RPMI7951 (cell line): ENCODE measurements at places on chromosomes 4 and X.

DNA sequence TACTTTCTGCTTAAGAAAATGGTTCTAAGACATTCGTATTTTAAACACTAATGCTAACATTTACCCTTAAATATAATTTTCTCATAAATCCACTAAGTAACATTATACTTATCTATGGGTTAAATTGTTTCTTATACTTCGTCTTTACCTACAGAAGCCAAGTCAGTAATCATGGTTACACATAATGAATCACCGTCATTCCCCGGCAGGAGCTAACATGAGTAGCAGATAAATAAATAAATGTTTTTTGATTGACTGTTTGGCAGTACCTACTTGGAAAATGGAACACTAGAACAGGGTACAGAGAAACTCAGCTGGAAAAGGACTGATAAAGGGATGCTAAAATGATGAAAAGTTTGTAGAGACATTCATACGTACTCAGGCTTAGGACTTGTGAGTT, 430.4 kb downstream of the ACTRT1 start:
- no peak for DNase-seq

DNA sequence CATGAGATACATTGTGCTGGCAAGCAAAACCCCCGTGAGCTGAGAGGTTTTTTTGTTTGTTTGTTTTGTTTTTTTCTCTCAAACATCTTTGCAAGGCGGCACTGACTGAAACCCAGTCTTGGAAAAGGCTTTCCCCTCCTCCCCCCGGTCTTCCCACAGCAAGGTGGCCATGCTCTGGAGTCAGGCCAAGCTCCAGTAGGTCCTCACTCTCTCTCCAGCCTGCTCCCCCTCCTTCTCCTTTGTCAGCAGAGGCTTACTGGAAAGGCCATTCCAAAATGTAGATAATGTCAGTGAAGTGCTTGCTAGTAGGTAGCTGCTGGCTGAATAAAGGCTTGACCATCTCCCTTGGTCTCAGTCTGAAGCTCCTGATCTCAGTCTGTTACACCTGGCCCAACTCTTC, 32.6 kb downstream of the FRMPD3 start:
- DNase-seq, result no peak

- DNase-seq, result no peak
Observed at GRCh38 chr4:145181091-145181501, 707 bp upstream of the OTUD4 start.

DNA sequence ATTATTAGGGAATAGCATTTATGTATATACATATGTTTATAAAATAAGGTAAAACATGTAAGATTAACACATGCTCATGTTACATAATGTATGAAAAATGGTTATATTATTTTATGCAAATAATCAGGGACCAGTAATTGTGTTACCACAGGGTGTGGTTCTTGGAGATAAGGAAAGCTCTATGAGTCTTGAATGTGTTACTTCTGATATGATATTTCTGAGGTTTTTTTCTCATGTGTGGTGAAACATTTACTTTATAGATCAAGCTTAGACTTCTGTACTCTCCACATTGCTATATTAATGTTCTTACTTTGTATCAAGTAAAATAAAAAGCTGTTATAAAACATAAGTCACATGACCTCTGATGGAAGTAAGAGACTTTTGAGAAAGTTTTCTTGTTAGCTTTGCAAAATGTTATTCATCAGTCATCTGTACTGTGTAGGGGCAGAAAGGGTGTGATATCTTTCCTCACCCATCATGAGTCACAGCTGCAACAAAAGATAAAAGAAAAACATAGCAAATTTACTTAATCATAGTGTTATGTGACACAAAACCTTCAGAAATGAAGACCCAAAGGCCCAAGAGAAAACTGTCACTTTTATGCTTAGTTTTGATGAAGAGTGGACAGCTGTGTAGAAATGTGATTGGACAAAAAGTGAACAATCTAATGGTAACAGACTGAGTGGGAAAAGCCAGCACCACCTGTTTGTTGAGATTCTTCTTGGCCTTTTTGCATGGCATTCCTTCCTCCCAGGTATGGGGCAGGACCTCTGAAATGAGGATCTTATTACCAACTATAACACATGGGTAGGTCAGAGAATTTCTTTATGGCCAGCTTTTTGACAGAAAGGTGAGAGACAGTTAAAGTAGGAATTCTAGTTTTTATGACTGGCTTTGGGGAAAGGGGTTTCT, 632.3 kb downstream of the PDHA2 start:
- DNase-seq, result no peak

GRCh38 chr4:13432453-13432852, 51.7 kb downstream of the RAB28 start:
- DNase-seq, result no peak

- DNase-seq, result no peak
Observed at GRCh38 chr4:15855804-15856475, 77.8 kb downstream of the CD38 start.

DNA sequence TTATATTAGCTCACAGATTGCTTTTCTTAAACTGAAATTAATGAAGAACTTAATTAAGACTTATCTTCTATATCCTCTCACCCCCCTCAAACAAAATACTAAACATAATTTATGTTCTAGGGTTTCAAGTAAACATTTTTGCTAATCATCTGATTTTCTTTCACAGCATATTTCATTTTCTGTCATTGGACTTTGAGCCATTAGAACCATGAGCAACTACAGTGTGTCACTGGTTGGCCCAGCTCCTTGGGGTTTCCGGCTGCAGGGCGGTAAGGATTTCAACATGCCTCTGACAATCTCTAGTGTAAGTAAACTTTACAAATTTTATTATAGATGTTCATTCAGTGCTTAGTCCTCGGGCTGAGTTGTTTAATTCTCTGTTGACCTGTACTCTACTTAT, 3.3 kb downstream of the PDLIM5 start:
- peak; percentile 63 for DNase-seq

GRCh38 chr4:154507156-154507555, 15.6 kb upstream of the DCHS2 start:
- no peak for DNase-seq

DNA sequence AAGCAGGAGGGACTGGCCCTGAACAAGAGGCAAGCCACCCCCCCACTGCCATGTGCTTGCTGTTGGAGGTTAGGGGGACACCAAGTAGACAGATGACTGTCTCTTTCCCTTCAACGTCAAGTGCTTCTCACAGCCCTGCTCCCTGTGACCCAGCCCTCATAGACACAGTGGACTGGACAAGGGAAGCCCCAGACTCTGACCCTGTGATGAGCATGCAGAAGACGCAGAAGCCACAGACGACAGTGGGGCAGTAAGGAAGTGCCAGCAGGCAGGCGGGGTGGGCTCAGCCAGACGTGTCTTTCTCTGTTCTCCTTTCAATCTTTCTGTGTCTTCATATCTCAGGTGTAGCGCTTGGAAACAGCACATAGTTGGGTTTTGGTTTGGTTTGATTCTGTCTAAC, 2.4 kb upstream of the L1CAM start:
- DNase-seq, result no peak

- DNase-seq, result no peak
Observed at GRCh38 chr4:77432717-77433417, 172.8 kb upstream of the CXCL13 start.

DNA sequence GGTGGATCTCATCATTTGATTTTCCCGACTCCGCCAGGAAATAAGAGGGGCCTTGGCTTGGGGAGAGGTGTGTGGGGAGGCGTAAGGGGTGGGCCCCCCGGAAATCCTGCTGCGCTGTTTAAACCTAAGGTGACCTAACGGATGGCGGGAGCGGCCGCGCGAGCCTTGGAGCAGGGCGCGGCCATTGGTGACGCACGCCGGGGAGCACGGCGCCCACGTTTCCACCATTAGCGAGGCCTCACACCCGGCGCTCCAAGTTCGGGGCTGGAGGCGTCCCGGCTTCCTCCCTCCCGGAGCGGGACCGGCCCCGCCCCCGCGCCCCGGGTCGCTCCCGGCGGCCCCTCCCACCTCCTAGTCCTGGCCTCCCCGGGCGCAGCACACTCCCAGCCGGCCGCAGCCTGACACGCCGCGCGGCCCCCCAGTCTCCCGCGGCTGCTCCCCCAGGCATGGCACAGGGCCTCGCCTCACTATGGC, at the start of gene SMS:
TSS of gene SMS (plus strand) at position 354 of the 474 bp plus-strand sequence. CDS start at position 470, 116 bp downstream.
- DNase-seq, result peak; percentile 83

DNA sequence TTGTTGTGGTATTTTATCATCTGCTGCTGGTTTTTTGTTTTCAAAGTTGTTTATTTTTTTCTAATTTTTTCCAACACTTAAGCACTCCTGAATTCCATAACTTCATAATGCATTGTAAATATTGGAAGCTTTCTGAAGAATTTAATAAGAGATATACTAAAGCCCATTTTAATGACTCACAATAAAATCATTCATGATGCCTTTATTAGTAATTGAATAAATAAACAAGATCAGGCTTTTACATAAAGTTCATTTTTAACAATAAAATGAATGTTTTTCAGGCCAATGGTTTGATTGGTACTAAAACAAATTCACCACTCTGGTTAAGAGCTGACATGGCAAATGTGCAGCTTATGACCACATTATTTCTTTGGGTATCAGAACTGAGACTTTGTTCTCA, 408.2 kb upstream of the SMIM31 start:
- DNase-seq, result no peak

GRCh38 chrX:1023676-1024075, 188.8 kb downstream of the CRLF2 start:
- DNase-seq, result no peak

DNA sequence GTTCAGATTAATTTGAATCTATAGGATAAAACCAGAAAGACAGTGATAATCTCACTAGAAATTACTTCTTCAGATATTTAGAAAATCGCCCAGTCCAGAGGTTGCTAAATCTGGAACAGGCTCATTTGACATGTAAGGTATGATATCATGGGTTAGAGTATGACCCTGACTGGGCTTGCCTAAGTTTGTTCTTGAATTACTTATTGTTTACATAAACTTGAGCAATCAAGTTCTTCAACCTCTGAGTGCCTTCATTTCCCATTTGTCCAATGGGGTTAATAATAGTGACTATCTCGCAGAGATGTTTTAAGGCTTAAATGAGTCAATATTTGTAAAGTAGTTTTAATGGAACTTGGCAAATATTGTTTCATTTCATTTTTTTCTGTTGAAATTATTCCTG, 1947.6 kb upstream of the IGFBP7 start:
- DNase-seq, result no peak
